LoVo (cell line): ENCODE measurements at places on chromosomes 7 and 10.

DNA sequence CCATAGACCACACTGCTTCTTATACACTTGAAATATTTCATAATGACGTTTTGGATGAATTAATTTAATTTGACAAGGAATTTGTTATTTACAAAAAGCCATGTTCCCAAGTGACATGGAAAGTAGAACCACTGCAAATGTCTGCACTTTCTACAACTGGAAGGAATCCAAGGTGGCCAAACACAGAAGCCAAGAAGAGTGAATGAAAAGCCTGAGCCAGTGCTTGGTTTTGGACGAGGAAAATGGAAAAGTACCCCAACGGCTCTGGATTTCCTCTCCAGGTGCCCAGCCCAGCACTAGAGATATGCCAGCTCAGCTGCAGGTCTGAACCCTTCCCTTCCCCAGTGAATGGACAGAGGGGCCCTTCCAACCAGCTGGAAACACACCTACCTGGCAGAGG, 279.4 kb downstream of the TNS3 start:
- no peak for DNase-seq

DNA sequence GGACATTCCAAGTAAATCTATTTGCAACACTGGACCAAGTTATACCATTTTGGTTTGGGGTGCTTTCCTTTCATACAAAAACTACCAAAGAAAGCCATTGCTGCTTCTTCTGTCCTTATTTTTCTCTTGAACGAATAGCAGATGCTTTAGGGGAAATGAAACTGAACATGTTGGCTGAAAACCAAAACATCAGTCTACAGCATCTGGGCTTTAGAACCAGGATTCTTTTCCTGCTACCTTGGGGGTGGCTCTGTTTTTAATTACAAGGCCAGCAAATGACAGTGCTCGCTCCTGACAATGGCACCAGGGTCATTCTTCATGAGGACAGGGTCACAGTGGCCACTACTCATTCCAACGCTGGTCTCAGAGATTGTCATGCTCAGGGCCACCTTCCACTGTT, 80.3 kb downstream of the WDR11 start:
- DNase-seq = no peak

GRCh38 chr10:79101560-79102497, 33.1 kb downstream of the ZMIZ1 start:
- DNase-seq = no peak

DNA sequence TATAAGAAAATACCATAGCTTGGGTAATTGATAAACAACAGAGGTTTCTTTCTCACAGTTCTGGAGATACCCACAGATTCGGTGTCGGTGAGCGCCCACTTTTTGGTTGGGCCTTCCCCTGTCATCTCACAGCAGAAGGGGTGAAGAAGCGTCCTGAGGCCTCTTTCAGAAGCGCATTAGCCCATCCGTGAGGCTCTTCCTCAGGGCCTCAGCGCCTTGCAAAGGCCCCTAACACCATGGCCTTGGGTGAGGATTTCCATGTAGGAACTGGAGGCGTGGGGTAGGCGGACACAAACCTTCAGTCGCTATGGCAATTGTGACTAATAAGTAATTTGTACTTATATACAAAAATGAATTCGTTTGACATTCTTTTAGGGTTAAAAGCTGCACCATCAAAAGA, 316.0 kb downstream of the PTPRN2 start:
- DNase-seq = no peak

GRCh38 chr10:86597306-86597705, 57.0 kb upstream of the OPN4 start:
- no peak for DNase-seq

DNA sequence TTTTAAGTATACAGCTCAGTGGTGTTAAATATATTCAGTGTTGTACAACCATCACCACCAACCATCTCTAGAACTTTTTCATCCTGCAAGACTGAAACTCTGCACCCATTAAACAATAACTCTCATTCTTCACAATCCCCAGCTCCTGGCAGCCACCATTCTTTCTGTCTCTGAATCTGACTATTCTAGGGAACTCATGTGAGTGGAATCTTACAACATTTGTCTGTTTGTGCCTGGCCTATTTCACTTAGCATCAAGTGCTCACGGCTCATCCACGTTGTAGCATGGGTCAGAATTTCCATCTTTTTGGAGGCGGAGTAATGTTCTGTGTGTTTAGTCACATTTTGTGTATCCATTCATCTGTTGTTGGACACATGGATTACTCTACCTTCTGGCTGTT, 40.8 kb upstream of the PFKFB3 start:
- DNase-seq = no peak

GRCh38 chr10:88150339-88150738, 286.9 kb downstream of the PTEN start:
- no peak for DNase-seq

DNA sequence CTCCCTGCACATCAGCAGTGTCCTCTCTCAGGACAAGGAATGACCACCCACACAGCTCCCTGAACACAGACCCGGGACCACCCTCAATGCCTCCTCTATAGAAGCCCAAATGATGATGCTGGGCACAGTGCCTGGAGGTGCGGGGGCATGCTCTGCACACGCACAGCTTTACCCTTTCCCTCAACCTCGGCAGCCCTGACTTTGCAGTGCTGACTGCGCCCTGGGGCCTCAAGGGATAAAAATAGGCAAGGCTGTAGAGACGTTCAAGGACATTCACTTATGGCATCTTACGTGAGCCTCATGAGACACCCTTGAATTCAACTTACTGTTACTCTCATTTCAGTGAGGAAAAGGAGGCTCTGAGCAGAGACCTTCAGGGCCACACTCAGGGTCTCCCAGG, 521.6 kb upstream of the MGMT start:
- no peak for DNase-seq

GRCh38 chr7:6294839-6295238, 22.4 kb upstream of the CYTH3 start:
- no peak for DNase-seq

DNA sequence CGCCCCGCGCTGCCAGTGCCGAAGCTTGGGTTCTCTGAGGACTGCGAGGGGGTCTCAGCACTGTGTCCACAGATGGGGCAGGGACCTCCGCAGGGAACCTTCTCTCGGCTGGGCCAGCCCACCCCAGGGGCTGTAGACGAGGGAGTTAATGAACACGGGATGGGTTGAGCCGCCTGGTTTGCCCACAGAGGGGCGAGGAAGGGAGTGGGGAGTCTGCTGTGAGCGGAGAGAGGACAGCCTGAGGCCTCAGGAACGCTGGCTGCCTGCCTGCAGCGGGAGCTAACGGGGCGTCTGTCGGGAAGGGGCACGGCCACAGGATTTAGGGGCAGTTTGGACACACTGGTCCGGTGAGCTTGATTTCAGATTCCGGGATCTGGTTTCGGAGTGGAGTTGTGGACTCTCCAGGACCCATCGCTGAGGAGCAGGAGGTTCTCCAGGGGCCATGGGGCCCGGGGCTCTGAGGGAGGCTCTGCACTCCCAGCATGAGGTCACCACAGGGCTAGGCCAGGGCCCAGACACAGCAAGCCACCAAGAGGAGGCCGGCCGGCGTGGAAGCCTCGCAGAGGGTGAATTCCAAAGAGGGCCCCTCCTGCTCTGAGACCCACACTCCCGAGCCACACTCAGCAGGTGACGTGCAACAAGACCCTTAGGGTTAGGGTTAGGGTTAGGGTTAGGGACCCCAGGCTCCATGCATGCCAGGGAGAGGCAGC, 19.0 kb upstream of the FAM20C start:
- DNase-seq = no peak

- DNase-seq = no peak
Measured at GRCh38 chr7:139679731-139680594, 97.8 kb downstream of the HIPK2 start.

- no peak for DNase-seq
Measured at GRCh38 chr7:146172112-146172511, 55.5 kb downstream of the CNTNAP2 start.

DNA sequence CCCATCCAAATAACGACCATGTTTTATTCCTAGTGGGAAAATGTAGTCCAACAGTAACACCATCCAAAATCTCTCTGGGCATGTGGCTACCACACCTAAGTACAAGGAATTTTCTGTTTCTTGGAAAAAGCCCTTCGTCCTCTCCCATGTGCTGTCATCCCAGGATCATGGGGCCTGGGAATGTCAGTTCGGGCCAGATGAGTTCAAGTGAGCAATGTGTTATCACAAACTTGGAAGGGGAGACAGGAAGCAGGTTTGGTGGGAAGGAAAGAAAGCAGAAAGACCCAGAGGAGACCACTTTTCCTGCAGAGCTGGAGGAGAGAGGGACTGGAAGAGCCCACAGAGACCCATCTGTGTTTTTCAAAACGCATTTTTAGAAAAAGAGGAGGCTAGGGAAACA, 110.8 kb downstream of the PLXNA4 start:
- no peak for DNase-seq

DNA sequence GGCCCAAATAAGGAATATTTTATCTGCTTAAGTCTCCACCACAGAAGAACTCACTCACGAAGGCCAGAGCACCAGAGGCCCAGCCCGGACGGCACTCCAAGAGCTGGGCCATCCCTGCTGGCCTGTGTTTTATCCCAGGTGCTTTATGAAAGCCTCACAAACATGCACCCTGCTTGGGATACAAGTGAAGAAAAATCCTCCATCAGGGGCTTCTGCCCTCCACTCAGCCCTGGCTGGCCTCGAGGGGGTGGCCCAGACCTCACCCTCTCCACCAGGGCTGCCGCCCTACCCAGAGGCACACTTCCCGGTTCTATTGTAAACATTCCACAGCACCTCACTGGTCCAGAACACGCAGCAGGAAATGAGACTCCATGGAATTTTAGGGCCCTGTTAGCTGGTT, 19.8 kb upstream of the DNAAF5 start:
- no peak for DNase-seq

GRCh38 chr10:131480861-131481260, 169.3 kb upstream of the TCERG1L start:
- DNase-seq = no peak

GRCh38 chr10:130927157-130927556, 384.4 kb downstream of the TCERG1L start:
- no peak for DNase-seq

- no peak for DNase-seq
Measured at GRCh38 chr10:124612611-124613498, 131.3 kb downstream of the FAM53B start.

DNA sequence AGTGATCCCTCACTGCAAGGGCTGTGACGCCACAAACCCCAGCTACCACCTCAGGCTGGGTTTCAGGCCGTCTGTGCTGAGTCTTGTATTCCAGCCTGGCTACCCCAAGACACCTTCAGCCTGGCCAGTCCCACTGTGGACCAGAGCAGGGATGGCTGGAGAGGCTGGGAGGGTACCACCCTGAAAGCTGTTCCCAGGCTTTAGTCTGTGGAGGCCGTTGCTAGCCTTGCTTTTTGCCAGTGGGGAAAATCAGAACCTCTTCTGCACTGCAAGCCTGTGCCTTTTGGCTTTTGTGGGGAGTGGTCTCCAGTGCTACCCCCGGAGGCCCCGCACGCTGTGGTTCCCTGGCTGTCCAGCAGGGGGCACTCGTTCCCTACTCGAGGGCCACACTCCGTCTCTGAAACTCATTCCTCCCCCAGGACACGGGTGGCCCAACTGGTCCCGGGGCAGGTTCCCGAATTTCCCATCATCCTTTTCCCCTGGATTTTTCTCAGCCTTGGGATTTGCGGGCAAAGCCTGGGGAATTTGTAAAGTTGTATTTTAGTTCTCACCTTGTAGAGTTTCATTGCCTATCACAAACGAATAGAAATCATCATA, 128.4 kb upstream of the BTBD16 start:
- no peak for DNase-seq

- no peak for DNase-seq
Measured at GRCh38 chr7:103348452-103348851, 1.0 kb downstream of the PSMC2 start.

- no peak for DNase-seq
Measured at GRCh38 chr7:150388306-150388705, 9.2 kb downstream of the ZNF775 start.

DNA sequence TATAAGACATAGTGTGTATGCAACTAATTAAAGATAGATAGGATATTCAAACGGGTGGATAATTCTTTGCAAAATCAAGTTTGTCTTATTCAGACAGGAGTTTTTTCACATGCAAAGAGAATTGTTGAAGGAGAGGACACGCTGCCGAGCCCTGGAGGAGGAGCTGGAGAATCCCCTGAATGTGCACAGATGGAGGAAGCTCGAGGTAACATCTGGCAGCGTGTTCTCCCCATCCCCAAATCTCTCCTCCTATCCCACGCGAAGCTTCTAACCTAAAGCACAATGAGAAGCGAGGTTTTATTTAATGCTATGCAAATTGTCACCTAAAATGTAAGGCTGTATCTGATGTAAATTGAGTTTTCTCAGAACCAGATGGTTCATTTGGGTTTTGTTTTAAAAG, 50.0 kb downstream of the CFAP58 start:
- DNase-seq = no peak

- DNase-seq = no peak
Measured at GRCh38 chr7:11415101-11415500, 416.9 kb downstream of the THSD7A start.

DNA sequence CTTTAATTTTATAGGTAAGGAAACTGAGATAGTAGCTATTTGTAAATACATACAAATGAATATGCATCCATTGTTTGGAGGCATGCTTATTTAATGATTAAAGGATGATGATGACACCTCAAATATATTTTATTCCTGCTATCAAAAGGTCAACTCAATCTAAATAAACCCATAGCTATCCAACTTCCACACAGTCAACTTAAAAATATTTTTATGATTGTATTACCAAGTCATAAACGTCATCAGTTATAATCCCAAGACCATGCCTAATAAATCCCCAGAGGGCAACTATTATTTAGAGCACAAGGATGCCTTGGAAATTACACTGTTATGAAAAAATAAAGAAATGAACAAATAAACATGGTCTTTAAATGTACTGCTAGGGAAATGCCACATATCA, 102.1 kb downstream of the MPP7 start:
- DNase-seq = peak; percentile 6

DNA sequence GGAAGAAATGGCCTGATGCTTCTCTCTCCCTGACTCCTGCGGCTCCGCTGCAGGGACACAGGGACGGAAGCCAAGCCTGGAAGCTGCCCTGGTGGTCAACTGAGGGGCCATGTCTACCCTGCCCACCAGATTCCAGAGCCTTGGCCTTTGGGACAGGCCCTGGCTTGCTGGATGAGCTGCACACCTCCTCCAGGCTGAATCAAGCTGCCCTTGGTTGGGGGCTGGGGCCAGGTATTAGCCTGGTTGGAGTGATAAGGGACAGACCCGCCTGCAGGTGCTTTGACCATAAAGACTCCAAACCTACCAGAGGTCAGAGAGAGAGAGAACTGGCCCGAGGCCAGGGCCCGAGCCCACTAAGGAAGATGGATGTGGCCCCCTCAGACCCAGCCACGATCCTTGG, 30.1 kb downstream of the CRHR2 start:
- no peak for DNase-seq

GRCh38 chr10:23826421-23826820, 382.5 kb upstream of the KIAA1217 start:
- peak; percentile 16 for DNase-seq

- DNase-seq = no peak
Measured at GRCh38 chr10:22444219-22444788, 99.0 kb downstream of the SPAG6 start.

GRCh38 chr10:100153239-100153825, 32.5 kb downstream of the ERLIN1 start:
- DNase-seq = no peak
